ENCODE measurements at places on chromosomes 5 and 9.

- DNase-seq = no peak
Measured at GRCh38 chr5:34552686-34553085, 103.4 kb upstream of the RAI14 start.

- DNase-seq = no peak
Measured at GRCh38 chr9:17613758-17614157, 34.9 kb downstream of the SH3GL2 start.

- DNase-seq = no peak
Measured at GRCh38 chr9:131019388-131020239, 10.6 kb downstream of the LAMC3 start.

DNA sequence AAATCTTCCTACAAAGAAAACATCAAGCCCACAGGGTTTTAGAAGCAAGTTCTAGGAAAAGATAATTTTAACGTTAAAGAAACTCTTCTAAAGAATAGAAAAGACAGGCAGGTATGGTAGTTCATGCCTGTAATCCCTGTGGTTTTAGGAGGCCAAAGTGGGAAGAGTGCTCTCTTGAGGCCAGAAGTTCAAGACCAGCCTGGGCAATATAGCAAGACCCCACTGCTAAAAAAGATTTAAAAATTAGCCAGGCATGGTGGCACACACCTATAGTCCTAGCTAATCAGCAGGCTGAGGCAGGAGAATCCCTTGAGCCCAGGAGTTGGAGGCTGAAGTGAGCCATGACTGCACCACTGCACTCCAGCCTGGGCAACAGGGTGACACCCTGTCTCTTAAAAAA lies 193.3 kb downstream of the MLLT3 start:
- no peak for DNase-seq

- DNase-seq = no peak
Measured at GRCh38 chr5:159887050-159887449, 29.2 kb upstream of the ADRA1B start.

- no peak for DNase-seq
Measured at GRCh38 chr5:31880449-31880848, 241.5 kb downstream of the PDZD2 start.

DNA sequence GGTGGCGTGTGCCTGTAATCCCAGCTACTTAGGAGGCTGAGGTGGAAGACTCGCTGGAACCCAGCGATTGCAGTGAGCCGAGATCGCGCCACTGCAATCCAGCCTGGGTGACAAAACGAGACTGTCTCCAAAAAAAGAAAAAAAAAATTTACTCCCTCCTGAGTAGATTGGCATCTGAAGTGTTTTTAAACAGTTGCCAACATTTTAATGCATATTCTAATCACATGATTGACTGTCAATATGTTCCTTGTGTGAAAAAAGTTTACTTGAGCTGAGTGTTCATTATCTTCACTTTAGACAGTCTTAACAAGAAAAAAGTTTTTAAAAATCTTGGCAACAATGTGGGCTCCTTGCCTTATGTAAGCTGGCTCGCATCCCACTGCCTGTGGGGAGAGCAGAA lies 53.8 kb downstream of the AGXT2 start:
- DNase-seq = no peak

DNA sequence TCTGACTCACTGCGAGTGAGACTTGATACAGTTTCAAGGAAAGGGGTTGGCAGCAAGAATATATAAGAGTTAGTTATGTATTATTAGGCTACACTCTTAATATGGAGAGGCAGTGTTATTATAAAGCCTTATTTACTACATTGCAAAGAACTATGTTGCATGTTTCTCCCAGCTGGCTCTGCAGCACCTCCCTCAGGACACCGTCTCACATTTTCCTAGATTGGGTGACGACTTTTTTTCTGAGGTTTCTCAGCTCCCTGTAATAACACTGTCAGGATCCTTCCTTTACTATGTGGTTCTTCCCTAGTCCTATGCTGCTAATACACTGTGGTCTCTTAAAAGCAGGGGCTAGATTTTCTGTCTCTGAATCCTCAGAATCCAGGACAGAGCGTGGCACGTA lies 153.7 kb downstream of the INSYN2B start:
- no peak for DNase-seq

DNA sequence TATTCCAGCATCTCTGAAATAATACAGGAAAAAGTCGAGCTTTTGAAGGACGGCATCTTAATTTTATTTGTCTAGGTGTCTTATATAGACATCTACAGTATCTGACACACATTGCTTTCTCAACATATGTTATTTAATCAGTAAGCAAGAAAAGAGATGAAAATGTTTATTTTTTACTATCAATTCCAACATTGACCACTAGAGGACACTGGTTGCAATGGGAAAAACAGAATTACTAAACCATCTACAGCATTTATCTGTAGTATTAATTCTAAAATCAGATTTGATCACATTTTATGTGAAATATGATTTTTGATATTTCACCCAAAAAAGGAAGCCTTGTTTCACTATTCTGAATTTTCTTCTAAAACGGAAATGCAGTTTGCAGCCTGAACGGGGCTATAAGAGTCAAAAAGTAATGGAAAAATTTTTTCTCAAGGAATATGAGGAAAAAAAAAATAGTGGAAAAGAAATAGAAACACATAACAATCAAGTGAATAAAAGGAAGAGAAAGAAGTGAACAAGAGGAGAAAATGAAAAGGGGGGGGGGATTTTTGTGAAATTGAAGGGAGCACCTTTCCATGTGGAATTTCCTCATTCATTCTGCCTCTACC lies 98.6 kb downstream of the OSTF1 start:
- DNase-seq = no peak

DNA sequence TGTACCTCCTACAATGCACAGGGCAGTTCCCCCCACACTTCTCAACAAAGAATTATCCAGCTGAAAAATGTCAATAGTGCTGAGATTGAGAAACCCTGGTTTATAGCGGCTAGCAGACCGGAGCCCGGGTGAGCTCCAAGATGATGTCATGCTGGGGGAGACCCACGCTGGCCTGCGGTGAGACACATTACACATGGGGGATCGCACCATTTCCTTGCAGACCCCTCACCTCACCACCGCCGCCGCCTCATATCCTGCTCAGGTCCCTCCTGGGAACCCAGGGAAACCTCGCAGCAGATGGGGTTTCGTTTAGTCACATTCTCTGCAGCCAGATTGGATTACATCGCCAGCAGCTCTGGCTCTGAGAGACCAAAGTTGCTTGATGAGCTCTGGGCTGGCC lies 14.7 kb upstream of the TNC start:
- no peak for DNase-seq

GRCh38 chr9:2420543-2420942 lies 201.0 kb upstream of the VLDLR start:
- DNase-seq = no peak

DNA sequence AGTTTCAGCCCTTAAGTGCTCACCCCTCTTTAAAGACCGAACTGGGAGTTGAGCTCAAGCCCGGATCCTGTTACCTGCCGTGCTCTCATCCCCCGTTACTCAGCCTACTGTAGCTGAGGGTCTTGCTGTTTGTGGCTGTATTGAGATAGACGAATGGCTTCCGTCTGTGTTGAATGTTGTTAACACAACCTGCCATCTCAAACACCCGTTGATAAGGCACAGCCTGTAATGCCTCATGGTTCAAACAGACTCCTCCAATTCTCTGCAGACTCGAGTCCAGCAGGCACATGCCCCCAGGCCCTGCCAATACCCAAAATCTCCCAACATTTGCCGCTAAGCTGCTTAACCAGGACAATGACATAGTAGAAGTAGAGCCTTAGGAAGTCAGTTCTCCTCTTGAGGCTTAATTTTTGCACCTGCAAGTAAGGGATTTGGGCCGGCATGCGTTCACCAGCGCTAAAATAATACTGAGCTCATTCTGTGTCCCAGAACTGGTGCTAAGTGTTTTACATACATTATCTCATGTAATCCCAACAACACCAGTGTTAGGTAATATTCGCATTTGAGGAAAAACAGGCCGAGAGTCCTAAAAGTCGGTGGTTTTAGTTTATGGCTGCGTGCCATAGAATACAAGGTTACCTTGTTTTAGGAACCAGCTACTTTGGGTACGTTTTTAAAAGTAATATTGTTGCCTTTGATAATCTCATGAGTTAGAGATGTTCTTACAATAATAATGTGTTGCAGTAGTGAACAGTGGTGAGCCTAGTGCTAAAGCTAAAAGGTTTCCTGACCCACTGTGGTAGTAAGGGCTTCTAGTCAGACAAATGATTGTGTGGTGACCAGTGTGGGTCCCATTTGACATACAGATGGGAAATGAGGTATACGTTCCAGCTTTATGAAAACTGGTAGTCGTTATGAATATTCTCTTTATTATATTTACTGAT lies 1.5 kb upstream of the RFX3 start:
- DNase-seq = no peak

DNA sequence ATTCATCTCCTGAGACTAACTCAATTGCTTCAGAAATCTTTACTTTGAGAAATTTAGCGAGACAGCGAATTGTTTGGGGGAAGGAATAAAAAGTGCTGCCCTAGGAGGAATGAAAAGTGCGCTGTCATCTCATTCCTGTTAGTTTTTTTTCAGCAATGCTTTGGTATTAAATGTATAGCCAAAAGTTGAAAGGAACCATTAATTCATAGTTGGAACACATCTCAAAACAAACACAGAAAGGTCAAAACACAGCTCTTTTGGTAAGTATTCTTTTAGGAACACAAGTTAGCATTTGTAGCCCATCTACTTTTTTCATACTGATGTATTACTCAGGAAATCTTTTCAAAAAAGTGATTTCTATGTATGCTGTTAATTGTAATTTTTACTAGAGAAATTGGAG lies 109.1 kb downstream of the NNT start:
- DNase-seq = no peak

GRCh38 chr5:103245761-103246160 lies 12.8 kb upstream of the MACIR start:
- DNase-seq = no peak

- DNase-seq = no peak
Measured at GRCh38 chr9:36725777-36726356, 153.2 kb downstream of the MELK start.

- no peak for DNase-seq
Measured at GRCh38 chr5:42337143-42337542, 86.1 kb upstream of the GHR start.

GRCh38 chr5:174699131-174699530 lies 25.3 kb upstream of the MSX2 start:
- DNase-seq = no peak

- no peak for DNase-seq
Measured at GRCh38 chr5:143760131-143760505, 51.8 kb upstream of the HMHB1 start.

- no peak for DNase-seq
Measured at GRCh38 chr9:124442826-124443225, 7.4 kb upstream of the ADGRD2 start.

DNA sequence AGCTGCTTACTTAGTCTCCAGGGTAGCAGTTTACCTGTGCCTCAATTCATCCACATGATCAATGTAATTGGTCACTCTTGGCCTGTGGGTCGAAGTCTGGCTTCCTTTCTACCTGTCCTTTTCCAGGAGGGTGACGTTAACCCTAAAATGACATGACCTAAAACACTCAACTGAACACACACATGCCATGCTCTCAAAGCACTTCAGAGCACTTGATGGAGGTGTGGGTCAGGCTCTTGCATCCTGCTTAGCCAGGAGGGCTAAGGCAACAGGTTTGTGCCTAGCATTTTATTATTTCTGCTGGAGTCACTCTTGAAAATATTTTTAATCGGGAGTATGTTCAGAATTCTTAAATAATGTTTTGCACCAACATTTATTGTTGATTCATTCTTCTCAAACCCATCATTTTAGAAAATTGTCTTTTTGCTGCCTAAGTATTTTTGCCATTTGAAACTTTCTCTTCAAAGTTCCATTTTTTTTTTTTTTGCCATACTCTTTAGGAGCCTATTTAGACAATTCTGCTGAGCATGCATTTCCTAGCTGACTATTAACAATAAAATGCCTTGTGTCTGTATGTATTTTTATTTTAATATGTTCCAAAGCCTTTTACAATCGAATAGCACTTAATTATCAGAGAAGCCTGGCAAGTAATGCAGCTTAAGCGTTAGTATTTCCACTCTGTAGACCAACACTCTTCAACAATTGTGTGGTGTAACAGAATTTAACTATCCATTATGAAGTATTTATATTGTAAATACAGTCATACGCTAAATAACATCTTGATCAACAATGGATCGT lies 59.1 kb downstream of the ATP10B start:
- no peak for DNase-seq

DNA sequence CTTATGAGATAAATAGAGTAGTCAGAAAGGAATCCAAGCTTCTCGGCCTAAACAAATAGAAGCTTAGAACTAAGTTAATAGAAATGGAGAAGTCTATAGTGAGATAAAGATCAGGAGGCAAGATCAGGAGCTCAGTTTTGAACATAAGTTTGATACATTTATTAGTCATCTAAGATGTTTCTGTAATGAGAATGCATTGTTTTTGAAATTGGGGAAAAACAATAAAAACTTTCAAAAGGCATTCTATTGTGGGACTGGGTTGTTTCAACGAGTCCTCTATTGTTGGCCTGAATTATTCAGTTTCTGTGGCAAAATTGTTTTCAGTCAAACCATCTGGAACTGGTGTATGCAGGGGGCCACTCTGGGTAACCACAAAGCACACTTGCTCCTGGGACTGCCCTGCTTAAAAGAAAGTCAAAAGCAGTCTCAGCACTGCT lies 181.0 kb upstream of the CLINT1 start:
- no peak for DNase-seq

DNA sequence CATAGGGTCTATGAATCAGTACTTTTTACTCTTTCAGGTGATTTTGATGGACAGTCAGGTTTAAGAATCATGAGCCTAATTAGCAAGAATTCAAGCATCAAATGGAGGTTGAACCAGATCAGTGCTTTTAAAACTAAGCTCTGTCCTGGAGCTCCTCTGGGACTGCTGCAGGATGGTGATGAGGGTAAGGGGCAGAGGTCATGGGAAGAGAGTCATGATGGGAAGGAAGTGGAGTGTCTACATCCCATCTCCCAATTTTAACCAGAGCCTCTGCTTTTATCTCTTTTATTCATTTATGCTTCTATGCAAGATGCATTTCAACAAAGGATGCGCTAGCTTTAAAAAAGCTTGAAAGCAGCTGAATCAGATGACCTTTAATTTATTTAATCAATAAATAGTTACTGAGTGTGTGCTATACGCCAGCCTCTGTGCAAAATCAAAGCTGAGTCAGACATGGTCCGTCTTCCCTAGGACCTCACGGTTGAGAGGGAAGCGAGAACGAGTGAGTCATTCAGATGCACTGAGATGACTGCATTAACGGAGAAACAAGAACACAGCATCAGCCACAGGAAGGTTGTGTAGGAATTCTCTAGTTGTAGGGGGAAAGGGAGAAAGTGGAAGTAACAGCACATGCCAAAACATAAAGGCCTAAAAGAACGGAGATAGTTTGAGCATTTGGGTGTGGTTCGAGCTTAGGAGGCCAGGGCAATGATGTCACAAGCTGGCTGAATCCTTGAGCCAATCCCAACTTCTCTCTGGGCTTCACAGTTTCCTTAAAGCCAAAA lies 441.6 kb upstream of the BRINP1 start:
- no peak for DNase-seq

GRCh38 chr5:178475422-178475821 lies 114.8 kb downstream of the COL23A1 start:
- DNase-seq = no peak
